ENCODE measurements at places on chromosomes 6 and 20. TPM values are rescaled to one million over a fixed set of nuclear protein-coding genes. Genes with fewer than 3 reads are reported as not detected.
A peak's percentile ranks its signal among the peaks of the same experiment; 100 is the strongest.

GRCh38 chr6:167699141-167699931 is 127.4 kb upstream of the AFDN start:
- peak overlapping the region; percentile 68 for H3K27ac ChIP-seq
- H3K27me3 ChIP-seq, result no peaks in the 10 kb centered on the region
- no peaks in the 10 kb centered on the region for H3K36me3 ChIP-seq
- peaks cover 20% of the 10 kb centered on the region for H3K4me1 ChIP-seq
- H3K4me3 ChIP-seq, result no peak overlapping the region

- H3K27me3 ChIP-seq, result no peaks in the 10 kb centered on the region
- H3K36me3 ChIP-seq, result no peaks in the 10 kb centered on the region
- DNase-seq, result no peak
- no peak overlapping the region for H3K4me3 ChIP-seq
- H3K27ac ChIP-seq, result no peak overlapping the region
- H3K4me1 ChIP-seq, result no peaks in the 10 kb centered on the region
Observed at GRCh38 chr6:144171406-144171805, 21.1 kb downstream of the STX11 start.

GRCh38 chr20:59764037-59764436 is 159.7 kb downstream of the PHACTR3 start:
- H3K4me1 ChIP-seq, result no peaks in the 10 kb centered on the region

DNA sequence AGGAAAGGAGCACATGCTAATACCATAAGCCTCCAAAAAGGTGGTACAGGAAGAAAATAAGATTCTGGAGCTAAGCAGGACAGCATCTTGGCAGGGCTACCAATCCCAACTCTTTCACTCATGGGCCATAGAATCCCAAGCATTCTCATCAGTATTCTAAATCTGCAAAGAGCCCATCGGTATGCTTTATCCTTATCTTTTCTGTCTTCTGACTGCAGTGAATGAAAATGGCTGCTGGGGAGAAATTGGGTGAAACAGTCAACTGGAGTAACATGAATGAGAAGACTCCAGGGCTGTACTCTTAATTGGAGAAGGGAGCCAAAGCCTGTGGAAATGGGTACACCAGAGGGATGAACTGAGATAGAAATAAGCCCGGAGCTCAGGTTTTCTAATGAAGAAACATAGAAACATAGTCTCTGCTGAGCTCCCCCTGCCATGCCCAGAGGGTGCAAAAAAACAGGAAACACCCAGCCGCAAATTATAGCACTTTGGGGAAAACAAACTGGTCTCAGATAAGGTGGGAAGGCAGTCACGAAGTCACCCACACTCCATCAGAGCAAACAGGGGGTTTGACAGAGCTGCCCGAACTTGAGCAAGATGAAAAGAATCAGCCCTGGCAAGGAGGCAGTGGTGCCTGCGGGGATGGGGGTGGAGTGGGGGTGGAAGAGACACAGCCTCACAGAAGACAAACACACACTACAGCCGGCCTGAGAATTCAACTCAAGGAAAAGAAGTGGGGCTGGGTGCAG is 35.4 kb upstream of the E2F3 start:
- no peaks in the 10 kb centered on the region for H3K27me3 ChIP-seq
- no peaks in the 10 kb centered on the region for H3K4me1 ChIP-seq
- no peaks in the 10 kb centered on the region for H3K36me3 ChIP-seq
- H3K4me3 ChIP-seq, result no peak overlapping the region
- no peak overlapping the region for H3K27ac ChIP-seq

GRCh38 chr6:72788188-72788587 is 166.3 kb downstream of the KCNQ5 start:
- no peak for DNase-seq
- H3K27me3 ChIP-seq, result no peaks in the 10 kb centered on the region
- no peak overlapping the region for H3K4me3 ChIP-seq
- H3K36me3 ChIP-seq, result no peaks in the 10 kb centered on the region
- H3K4me1 ChIP-seq, result no peaks in the 10 kb centered on the region
- no peak overlapping the region for H3K27ac ChIP-seq

Gene OLIG3
- not detected for total RNA-seq

Gene GRM1
- total RNA-seq, result not detected
